NCI-H1436 treated with DMSO at 0.1 percent for 48 hours (cell line): ENCODE measurements at places on chromosomes 13 and 19.

- DNase-seq, result no peak
Observed at GRCh38 chr19:30206187-30206586, 166.0 kb upstream of the ZNF536 start.

DNA sequence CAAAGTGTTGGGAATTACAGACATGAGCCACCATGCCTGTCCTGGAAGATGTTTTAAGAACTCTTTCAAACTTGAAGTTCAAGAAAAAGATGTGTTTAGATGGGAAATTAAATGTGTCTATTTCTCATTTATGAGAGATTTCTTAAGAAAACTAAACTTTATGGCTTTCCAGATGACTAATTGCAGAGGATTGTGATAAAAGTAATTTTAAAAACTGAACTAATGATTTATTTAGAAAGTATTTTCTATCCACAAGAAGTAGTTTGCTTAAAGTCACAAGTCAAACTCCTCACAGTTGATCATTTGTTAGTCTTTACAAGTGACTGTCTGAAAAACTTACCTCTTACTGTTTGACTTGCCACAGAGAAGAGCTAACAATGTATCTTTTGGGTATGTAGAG lies 89.6 kb upstream of the SPRY2 start:
- no peak for DNase-seq

DNA sequence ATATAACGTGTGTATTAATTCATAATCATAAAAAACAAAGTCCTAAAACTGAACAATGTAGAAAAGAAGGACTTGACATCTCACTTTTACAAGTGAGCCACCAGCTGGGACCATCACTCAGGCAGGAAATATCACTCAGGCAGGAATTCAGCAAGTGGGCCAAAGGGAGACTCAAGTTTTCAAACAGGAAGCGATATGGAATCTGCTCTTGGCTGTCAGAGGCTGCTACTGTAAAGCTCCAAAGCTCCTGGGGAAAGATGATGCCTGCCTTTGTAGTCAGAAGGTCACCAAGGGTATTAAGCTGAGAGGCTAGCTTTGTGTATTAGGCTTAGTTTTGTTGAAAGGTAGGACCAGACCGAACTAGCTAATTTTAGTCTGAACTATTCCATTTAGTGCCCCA lies 5.5 kb upstream of the AKAP11 start:
- no peak for DNase-seq

GRCh38 chr13:26423629-26424028 lies 133.9 kb upstream of the WASF3 start:
- no peak for DNase-seq

DNA sequence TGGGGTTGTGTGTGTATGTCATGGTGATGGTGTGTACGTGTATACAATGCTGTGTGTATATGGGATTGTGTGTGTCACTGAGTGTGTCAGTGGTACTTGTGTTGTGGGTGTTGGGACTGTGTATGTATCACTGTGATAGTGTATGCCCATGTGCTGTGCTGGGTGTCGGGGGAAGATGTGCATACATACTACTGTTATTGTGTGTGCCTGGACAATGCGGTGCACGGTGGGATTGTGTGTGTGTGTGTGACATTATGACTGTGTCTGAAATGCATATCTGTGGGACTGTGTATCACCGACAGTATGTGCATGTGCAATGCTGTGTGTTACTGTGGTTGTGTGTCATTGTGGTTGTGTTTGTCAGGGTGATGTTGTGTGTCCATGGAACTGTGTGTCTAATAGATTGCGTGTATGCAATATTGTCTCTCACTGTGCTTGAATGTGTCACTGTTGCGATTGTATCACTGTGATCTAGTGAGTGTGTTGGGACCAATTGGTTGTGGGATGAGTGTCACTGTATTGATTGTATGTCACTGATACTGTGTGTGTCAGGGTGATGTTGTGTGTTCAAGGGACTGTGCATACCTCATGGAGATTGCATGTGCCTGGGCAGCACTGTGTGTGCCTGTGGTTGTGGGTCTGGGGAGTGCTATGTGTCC lies 11.0 kb upstream of the BBC3 start:
- DNase-seq, result no peak
